Activated gamma-delta T cell treated with anti-CD3 and anti-CD28 coated beads, Interleukin-2, amount 50 U/mL, for 16 hours (primary cell): ENCODE measurements at places on chromosomes 2 and 18.

GRCh38 chr2:11071939-11072338 is 83.3 kb upstream of the SLC66A3 start:
- no peak for DNase-seq

GRCh38 chr2:202377207-202377761 is 1.2 kb downstream of the BMPR2 start:
- no peak for DNase-seq

GRCh38 chr2:10324095-10324832 is 21.6 kb downstream of the HPCAL1 start:
- DNase-seq, result no peak

DNA sequence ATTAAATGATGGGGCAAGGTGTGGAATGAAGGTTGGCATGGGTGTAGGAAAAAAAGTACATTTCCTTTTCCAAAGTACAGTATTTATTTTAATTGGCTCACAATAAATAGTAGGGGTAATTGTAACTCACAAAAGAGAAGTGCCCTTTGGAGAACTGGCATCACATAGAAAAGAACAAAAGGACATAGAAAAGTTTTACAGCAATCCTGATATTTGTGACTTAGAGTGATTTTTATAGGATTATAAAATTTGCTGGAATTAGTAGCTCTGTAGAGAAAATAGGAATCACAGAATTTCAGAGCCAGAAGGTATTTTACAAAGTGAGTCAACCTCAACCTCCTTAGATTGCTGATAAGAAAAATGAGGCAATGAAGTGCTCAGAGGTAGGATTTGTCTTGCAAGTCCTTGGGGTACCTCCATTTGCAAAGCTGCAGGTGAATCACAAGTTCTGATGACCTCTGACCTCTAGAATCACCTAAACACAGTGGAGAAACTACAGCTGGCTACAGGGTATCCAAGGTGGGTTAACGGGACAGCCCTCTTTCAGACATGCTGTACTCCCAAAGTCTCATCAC is 133.6 kb downstream of the SOCS6 start:
- no peak for DNase-seq

GRCh38 chr18:21513292-21513691 is 87.2 kb downstream of the ESCO1 start:
- no peak for DNase-seq

- peak; percentile 46 for DNase-seq
Measured at GRCh38 chr2:27123302-27124150, at the start of gene ABHD1. Gene ABHD1, plus strand, starts transcription at chr2:27123815. Its CDS starts 134 bp downstream, at chr2:27123949.

- no peak for DNase-seq
Measured at GRCh38 chr18:57915865-57916582, 112.9 kb upstream of the ATP8B1 start.

GRCh38 chr2:18610090-18610489 is 20.7 kb upstream of the NT5C1B start:
- no peak for DNase-seq

- no peak for DNase-seq
Measured at GRCh38 chr2:99821572-99821971, 320.8 kb downstream of the AFF3 start.

GRCh38 chr2:66691031-66691965 is 256.4 kb downstream of the MEIS1 start:
- DNase-seq, result no peak

GRCh38 chr2:214019973-214020345 is 390.9 kb upstream of the VWC2L start:
- no peak for DNase-seq

GRCh38 chr18:76565238-76566173 is 70.5 kb upstream of the ZNF516 start:
- no peak for DNase-seq

- no peak for DNase-seq
Measured at GRCh38 chr2:231398585-231398984, 3.1 kb downstream of the B3GNT7 start.

- no peak for DNase-seq
Measured at GRCh38 chr2:239898292-239898925, 126.7 kb downstream of the NDUFA10 start.

GRCh38 chr2:162509288-162509968 is 165.5 kb downstream of the GCA start:
- no peak for DNase-seq

GRCh38 chr18:27599202-27599829 is 414.2 kb upstream of the CHST9 start:
- no peak for DNase-seq

DNA sequence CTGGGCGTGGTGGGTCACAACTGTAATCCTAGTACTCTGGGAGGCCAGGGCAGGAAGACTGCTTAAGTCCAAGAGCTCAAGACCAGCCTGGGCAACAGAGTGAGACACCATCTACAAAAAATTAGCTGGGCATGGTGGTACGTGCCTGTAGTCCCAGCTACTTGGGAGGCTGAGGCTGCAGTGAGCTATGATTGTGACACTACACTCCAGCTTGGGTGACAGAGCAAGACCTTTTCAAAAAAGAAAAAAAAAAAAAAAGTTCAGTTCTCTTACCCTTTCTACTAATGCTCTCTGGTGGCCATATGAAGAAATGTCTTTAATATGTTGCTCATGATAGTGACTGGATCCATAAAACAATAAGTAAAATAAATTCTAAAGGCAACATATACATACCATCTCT is 14.9 kb downstream of the TYW5 start:
- no peak for DNase-seq

DNA sequence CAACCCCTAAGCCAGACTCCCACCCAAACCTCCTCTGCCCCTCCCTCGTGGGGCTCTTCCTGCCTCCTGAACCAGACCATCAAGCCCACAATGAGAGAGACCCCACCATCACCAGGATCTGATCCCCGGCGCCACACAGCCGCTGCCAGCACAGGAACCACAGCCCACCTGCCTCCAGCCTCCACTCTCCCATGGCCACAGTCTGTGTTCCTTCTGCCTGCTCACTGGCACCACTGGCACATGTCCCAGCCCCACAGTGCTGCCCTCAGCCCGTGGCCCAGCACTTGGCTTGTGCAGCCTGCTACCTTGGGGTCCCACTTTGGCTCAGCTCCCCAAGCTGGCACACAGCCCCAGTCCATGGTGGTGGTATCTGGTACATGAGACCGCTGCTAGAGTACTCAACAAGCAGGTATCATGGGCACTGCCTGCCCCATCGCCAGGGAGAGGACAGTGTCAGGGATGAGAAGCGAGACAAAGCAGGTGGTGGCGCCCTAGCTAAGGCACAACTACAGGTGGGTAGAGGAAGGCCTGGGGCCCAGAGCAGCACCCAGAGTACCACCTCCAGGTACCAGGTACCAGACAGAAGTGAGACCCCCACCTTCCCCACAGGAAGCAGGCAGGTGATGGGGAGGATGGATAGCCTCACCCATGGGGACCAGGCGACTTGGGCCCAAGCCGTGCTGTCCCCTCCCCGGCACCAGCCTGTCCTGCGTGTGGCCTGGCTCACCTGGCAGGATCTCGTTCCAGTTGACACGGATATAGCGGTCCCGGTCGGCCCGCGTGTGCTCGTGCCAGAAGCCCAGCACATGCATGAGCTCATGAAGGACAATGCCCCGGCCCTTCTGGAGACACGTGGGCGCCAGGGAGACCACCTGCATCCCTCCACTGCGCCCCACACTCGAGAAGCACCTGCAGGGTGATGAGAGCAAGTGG is 6.2 kb downstream of the ASTL start:
- DNase-seq, result no peak

DNA sequence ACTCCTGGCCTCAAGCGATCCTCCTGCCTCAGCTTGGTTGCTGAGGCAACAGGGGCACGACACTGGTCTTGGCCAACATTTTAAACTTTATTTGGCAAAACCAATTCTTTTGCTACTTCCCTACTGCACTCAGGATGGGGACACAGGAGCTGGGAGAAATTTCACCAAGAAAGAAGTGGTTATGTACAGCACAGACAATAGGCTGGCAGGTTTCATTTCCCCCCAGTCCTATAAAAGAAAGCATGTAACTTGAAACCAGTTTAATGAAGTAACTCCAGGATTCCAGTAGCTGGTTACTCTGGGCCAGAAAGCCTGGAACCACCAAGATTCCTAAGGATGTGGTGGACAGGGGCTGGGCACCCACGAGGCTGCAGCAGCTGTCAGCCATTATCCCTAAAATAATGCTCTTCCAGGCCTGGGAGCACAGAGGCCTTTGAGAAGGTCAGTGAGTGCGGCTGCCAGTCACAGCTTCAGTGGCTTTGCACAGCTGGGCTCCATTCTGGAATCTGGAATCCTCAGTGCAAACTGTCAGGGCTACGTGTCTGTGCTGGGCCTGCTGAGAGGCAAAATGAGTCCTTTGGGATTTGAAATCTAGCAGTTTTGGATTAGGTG is 142.3 kb upstream of the ITGA6 start:
- no peak for DNase-seq

DNA sequence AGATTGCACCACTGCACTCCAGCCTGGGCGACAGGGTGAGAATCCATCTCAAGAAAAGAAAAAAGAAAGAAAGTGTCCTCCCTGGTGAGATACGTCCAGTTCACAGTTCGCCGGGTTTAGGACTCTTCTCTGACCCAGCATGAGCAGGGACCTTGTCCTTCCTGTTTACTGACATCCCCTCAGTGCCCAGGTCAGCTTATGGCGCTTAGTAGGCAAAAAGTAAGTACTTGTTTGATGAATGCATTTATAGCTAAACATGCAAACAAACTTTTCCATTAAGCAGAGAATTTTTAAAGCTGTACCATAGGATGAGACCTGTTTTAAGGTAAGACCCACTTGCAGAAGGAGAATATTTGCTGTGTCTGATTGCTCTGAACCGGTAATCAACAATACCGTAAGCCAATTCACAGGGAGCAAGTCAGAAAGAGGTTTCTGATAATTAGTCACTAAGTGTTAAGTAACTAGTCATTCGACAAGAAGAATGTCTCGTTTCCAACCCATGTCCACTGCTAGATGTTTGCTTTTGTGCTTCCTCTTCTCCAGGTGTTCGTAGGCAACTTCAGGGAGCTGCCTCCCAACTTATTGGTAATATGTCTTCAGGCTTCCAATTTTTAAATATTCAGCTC is 40.0 kb downstream of the MOGAT1 start:
- no peak for DNase-seq

- DNase-seq, result no peak
Measured at GRCh38 chr2:215347878-215348277, 36.0 kb downstream of the ATIC start.

- no peak for DNase-seq
Measured at GRCh38 chr2:112024231-112024630, 30.8 kb upstream of the TMEM87B start.

GRCh38 chr2:6926071-6926732 is 9.0 kb downstream of the RNF144A start:
- no peak for DNase-seq

- DNase-seq, result no peak
Measured at GRCh38 chr2:20378891-20379519, 28.4 kb upstream of the PUM2 start.

- no peak for DNase-seq
Measured at GRCh38 chr2:25380586-25381375, 39.1 kb upstream of the DNMT3A start.

GRCh38 chr2:225668606-225669266 is 269.2 kb downstream of the NYAP2 start:
- no peak for DNase-seq

DNA sequence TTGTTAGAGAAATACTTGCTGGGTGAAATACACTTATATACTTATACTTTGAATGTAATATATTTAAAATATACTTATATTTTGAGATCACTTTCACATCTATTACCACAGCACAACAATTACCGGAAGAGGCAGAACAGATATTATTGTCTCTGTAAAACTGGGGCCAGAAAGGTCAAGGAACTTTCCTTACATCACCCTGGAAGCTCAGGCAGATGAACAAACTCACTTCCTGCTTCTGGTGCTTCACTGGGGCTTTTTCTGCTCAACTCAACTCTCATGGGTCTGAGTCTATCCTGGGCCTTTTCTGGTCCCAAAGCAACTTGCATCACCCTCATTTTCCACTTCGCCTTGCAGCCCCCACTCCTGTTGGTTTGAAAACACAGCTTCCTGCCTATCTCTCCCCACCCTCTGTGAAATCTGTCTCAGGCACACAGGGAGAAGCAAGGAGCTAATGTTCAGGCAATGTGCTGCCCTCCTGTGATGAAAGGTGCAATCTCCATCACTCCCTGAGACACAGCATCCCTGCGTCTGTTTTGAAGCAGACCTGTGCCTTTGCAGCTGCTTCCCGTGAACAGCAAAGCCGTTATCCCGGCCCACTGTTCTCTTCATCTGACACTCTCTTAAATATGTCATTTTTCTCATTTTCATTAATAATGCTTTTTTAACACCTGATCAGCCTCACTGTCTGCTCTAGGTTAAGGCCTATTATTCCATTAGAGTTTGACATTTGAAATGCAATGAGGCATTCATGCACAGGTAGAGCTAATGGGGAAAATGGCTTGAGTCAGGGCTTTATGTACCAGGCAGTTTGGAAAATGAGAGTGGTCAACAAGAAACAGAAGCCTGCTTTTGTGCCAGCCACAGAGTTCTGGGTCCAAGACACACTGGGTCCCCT is 251.9 kb upstream of the CHAC2 start:
- no peak for DNase-seq

- DNase-seq, result no peak
Measured at GRCh38 chr2:221533299-221533698, 38.8 kb downstream of the EPHA4 start.

DNA sequence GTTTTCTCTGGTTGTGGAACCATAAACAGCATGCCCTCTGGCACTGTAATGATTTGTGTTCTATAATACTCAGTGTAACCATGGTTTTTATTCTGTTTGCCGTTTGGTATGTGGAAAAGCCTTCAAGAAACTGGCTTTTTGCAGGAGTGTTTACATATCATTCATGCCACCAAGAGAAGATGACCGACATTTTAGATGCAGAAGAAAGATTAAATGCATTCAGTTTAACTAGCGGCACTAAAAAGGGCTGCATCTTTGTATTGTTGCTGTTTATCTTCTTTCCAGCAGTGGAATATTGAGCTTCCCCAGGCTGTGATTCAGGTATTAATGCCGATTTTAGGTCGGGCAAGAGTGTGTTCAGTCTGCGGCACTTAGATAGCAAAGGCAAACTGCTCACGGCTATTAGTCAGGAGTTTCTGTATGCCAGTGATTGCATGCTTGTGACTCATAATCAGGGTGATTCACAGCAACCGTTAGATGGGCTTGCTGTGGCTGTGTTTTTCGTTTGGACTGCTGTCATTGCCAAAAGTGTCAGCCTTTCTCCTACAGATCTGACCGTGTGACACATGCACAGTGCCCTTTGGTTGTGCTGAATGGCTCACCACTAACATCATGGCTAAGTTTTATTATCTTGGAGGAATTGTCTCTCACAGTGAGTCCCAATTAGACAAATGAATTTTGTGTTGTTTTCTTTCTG is 479.7 kb downstream of the PARD3B start:
- DNase-seq, result no peak

DNA sequence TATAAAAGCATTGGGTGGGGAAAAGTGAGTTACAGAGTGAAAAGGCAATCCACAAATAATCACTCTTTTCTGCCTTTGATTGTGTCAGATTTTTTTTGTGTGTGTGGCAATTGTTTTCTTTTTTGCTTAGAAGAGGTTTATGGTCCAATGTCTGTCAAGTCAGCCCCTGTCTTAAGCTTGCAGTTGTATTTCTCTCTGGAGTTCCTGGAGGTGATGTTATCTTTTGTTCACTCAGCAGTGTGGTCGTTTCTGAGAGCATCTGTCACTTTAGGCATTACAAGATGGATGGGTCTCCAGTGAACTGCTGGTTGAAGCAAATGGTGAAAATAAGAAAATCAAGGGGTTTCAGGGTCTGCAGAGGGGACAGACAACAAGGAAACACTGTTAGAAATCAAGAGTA is 121.3 kb downstream of the GREB1L start:
- no peak for DNase-seq

GRCh38 chr2:122966461-122966860 is 1058.6 kb upstream of the CNTNAP5 start:
- no peak for DNase-seq
